ENCODE measurements at places on chromosomes 6 and 20.

DNA sequence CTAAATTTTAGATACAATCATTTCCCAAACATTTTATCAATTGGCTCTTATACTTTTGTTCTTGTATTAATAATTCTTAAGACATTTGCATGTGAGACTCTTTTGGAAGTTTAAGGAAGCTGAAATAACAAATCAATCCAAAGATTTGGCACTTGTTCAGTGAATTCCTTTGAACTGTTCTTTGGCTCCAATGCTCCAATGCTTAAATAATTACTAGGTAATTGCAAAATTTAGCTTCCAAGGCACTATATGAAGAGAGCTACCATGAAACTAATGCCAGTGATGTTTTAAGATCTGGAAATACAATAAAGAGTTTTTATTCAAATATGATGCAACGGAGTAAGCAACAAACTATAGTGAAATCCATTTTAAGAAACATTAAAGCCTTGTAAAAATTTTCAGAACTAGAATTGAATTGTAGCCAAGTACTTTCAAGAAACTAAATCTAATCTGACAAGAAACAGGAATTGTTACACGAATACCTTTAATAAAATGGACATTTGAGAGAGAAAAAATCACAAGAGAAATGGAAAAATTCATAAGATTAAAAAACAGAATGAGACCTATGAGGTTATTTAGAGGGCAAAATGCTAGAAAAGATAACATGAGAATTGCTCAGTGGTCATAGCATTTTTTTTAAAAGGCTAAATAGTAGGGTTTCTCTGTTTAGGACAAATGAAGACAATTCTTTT, 43.6 kb upstream of the SMLR1 start:
- DNase-seq: no peak

- DNase-seq: no peak
Measured at GRCh38 chr6:124978451-124979293, 16.4 kb downstream of the RNF217 start.

DNA sequence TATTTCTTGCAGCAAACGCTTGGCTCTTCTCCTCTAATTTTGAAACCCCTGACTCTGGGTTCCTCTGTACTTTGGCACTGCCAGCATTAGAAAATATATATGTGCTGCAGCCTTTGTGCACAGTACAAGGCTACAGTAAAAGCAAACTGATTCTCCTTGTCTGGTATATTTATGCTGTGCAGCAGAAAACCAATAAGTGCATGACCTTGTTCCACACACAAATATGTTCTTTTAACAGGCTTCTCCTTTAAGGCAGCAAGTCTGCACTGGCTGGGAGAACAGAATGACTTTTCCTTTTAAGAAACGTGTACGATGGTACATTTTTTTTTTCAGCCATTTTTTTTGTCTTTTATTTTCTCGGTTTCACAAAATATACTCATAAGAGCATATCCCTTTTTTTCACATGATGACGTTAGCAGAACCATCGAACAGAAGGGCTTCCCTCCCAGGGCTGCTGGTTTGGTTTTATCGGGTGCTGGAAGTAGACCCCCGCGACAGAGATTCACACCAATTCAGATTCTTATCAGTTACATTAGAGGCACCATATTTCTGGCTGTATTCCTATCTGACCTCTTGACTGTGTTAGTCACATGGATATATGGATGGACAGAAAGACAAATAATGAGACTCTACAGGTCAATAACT, 129.9 kb upstream of the ARID1B start:
- no peak for DNase-seq

DNA sequence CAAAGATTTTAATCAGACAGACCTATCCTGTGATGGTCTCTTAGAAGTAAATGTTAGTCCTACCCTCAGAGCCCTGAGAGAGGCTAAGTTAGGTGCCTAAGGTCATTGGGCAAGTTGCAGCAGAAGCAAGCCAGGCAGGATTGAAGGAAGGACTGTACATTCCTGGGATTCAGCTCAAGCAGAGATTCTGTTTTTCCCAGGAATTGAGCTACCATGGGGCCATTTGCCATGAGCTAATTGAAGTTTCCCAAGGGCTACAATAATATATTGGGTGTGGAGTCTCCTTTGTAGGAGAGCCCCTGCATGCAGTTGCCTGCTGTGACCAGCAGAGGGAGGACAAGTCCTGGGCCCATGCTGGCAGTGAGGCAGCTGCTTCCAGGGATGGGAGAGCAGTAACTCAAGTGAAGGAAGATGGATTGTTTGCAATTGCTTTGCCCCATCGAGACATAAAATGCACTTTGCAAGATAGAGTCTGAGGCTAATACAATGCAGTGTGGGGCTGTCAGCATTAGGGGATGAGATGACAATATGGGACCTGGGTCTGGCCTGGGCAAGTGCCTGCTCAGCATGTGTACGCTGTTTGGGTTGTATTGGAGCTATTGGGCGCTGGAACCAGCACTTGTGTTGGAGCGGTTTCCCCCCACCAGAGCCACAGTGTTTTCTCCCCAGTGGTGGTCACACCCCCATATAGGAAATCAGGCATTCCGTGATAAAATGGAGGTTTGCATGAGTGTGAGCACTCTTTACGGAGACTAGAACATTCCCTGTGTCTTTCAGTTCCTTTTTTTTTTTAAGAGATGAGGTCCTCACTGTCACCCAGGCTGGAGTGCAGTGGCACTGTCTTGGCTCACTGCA, 27.9 kb downstream of the DNMT3B start:
- DNase-seq: peak; percentile 62

GRCh38 chr6:46575530-46575929, 77.1 kb downstream of the CYP39A1 start:
- no peak for DNase-seq

DNA sequence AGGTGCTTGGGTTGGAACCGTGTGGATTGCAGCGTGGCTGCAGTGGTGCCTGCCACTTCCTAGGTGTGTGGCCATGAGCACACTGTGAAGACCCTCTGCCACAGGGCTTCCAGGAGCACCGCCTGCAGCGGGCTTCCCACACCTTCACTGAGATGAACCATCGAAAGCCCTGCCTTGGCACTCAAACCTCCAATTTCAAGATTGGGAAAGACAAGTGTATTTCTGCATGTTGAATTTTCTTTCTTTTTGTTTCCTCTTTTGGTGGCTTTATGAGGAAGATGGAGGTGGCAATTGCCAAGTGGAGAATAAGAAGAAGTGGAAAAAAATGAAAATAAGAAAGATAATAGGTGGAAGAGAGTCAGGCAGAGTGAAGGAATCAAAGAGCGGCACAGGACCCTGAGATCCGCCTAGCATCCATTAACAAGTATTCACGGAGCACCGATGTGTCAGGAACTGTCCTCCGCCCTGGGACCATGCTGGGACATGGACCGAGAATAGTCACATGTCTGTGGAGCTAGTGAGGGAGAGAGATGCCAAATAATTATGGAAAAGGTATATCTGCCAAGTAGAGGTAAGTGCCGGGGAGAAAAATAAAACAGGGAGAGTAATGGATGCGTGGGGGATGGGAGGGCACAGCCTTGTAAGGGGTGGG, 159.9 kb downstream of the BCAS1 start:
- DNase-seq: no peak

GRCh38 chr6:35453236-35453635, 1.1 kb downstream of the FANCE start:
- no peak for DNase-seq

DNA sequence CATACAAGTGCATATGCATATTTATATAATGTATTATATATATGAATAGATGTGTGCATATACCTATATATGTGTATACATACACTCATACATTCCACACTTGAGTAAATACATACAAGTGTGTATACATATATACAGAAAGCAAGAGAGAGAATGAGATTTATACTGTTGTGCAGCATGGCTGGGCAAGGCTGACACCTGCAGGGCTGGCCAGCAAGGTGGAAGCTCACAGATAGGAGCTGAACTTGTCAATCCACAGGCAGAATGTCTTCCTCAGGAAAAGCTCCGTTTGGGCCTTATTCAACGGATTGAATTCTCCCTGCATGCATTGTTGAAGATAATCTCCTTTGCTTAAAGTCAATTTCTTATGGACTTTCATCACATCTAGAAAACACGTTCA, 256.7 kb downstream of the ZNF217 start:
- DNase-seq: no peak

DNA sequence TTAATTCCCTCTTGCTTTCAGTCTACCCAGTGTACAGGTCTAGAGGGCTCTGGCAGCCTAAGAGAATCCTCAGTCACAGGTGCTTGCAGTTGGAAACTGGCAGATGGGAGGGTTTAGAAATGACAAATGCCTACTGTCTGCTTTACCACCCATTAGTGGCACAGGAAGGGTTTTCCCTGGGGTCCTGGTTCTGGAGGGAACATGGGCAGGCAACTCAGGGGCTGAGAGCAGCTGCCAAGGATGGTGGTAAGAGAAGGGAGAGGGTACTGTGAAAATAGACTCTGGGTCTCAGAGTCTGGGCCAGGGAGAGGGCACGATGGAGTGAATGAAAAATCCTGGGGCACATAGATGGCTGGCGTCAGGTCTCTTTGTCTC, 103.5 kb downstream of the TCP11 start:
- DNase-seq: no peak

DNA sequence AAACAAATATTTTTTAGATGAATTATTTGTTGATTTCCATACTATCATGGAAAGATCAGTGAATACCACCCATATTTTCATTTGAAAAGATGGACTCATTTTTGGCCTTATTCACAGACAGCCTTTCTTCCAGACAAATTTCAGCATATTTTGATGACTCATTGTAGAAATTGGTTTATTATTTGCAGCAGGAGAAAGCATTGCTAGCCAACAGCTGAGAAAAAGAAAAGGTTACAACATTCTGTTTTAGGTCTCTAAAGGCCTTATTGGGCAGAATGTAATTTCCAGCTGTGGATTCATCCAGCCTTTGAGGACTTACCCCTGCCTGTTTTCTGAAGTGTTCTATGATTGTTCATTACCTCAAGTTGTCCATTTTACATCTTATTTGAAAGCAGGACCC, 201.9 kb downstream of the PLCB4 start:
- DNase-seq: no peak

DNA sequence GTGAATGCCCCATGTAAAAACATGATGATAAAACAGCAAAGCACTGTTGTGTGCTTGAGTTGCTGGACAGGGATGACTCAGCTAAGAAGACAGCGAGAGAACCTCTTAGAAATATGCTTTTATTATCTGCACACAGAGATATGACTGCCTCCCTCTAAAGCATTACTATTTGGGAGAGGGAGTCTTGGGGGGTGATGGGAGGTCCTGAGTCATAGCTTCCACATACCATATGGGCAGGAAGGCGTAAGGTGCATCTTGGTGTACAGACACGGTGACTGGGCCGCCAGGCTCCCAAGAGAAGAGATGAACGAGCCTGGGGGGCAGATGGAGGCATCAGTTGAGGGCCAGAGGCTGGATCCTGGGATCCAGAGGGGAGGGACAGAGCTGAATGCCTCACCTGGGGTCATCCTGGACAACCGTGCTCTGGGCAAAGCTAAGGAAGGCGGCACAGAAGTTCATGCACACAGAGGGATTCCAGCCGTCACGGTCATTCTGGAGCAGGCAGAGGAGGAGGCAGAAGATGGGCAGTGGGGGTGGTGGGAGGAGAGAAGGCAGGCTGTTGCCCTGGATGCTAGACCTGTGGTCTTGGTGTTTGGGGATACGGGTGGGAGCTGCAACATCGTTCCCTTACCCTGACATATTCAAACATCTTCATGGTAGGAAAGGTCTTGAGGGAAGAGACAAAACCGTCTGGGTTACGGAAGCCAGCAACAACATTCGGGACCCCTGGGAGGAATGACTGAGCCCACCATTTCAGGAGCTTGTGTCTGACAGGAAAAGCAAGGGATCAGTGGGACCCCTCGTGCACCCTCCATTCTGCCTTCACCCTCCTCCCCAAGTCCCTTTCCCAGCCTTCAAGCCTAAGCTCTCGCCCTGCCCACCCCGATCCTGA, 2.0 kb downstream of the DXO start:
- no peak for DNase-seq

DNA sequence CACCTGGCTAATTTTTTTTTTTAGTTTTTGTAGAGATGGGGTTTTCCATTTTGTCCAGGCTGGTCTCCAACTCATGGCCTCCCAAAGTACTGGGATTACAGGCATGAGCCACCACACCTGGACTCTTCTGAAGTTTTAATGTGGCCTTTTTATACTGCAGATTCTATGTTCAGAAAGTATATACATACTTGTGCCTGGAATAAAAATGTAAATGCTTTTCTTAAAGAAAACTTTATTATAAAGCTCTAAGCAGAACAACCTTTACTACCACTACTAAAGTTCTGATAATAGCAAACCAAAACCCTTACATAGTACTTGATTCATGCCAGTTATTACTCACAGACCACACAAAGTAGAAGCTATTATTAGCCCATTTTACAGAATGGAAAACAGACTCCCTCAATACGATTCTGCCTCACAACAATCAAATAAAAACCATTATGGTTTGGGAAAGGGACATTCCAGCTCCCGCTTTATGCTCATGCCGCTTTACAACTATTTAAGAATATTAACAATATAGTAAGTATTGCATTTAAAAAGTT, 5.3 kb downstream of the PHIP start:
- DNase-seq: no peak

DNA sequence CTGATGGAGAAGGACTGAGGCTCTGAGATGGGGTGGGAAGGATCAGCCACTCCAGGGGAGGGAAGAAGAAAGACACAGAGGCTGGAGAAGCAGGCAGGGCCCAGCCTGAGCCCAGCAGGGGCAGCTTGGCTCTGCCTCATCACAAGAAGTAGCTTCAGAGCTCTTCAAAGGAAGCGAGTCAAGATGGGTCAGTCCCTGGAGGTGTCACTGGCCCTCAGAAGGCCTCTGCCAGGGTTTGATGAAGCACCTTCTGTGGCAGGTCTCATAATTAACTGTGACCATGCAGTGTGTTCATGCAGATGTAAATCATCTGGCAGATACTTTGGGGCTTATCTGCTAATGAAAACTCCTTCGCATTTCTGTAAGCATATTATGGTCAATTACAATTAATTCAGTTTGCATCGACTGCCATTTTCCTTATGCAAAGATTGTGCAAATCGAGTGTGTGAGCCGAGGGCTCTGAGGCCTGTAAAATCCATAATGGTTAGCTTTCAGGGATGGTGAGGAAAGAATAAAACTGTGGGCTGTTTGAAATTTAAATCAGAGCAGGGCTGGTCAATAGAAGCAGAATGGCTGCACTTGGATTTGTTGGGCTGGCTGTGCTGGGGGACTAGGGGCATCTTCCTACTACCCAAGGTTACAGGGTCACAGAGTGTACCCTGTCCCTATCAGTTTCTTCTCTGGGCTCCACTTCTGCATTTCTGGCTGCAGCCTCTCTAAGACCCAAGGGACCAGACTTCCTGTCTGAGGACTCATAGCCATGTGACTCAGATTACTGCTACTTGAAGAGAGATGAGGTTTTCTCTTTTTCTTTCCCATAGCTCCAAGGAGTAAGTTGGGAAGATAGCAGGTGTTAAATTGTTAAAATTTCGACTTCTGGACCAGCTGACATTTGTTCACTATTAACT, 376.6 kb downstream of the DHX35 start:
- no peak for DNase-seq

DNA sequence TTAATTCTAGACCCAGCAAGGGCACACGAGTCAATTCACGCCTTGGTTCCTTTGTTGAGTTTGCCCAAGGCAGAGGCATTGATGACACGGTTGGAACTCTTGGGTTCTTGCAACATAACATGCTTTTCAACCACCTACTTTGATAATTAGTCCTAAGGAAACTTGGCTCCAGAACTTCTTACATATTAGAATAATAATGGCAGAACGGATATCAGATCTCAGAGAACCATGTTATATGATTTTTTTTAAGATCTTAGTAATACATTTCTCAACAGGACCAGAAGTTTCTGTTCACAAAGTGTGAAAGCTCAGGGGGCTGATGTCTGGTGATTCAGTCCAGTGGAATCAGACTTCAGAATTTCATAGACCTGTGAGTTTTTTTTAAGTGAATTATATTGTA, 19.2 kb downstream of the SPTLC3 start:
- no peak for DNase-seq
